ENCODE measurements at places on chromosomes 5 and 9.

DNA sequence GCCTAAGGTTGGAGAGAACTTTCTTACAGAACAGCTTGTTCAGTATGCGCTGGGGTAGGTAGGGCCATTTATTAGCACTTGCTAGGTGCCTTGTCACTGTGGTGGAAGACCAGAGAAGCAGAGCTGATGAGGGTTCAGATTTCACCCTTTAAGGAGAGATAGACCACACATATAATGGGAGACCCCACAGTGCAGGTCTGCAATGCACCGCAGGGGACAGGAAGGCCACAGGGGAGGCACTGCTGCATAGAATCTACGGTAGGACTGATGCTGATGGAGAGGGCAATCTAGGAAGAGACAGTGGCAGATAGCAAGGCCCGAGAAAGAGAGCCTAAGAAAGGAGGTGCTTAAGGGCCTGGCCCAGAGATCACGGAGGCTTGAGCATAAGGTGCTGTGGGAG, 64.2 kb downstream of the PTPDC1 start:
- no peak for DNase-seq

- DNase-seq, result peak; percentile 99
Observed at GRCh38 chr9:115604831-115605483, 487.0 kb upstream of the TNC start.

- DNase-seq, result peak; percentile 41
Observed at GRCh38 chr5:62143268-62144229, 162.5 kb upstream of the KIF2A start.

GRCh38 chr9:98550206-98550820, 158.4 kb downstream of the GABBR2 start:
- peak; percentile 53 for DNase-seq

GRCh38 chr5:84274585-84275468, 109.9 kb downstream of the EDIL3 start:
- DNase-seq, result peak; percentile 47

GRCh38 chr5:151885138-151885908, 39.3 kb downstream of the GLRA1 start:
- DNase-seq, result no peak

GRCh38 chr5:157511651-157512644, 51.9 kb downstream of the NIPAL4 start:
- DNase-seq, result peak; percentile 98

DNA sequence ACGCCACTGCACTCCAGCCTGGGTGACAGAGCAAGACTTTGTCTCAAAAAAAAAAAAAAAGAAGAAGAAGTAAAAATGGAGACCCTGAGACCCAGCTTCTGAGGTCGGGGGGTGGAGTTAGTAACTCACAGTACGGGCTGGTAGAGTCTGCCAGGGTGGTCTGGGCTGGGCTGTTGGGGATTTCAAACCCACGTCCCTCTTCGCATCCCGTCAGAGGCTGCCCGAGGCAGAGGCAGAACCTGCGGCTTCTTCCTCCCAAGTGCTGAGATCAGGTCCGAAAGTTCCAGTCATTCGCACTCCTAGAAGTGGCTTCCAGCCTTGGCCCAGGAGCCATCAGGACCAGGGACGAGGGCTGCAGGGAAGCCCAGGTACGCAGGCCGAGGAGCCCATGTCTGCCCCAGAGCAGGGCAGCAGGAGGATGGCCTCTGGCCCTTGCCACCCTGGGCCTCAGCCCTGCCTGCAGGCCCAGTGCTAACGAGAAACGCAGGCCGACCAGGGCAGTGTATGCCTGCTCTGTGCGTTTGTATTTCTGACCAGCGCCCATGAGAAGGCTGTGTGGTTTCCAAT, 9.9 kb upstream of the SLC2A6 start:
- DNase-seq, result no peak

GRCh38 chr5:132256086-132256782, 1.3 kb upstream of the PDLIM4 start:
- DNase-seq, result no peak

DNA sequence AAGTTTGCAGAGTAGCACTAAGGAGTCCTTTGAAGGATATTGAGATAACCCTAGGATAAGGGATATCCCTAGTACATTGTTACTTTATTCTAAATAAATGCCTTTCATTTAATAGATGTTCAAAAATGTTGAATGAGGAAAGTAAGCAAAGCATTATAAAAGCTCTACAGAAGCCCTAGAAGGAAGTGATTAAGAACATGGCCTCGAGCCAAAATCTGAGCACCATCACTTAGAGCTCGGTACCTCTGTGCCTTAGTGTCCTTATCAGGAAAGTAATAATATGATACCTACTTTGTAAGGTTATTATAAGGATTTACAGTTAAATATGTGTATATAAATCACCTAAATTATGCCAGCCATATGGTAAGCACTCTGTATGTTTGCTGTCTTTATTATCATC, 242.6 kb downstream of the KIAA0825 start:
- DNase-seq, result peak; percentile 12

DNA sequence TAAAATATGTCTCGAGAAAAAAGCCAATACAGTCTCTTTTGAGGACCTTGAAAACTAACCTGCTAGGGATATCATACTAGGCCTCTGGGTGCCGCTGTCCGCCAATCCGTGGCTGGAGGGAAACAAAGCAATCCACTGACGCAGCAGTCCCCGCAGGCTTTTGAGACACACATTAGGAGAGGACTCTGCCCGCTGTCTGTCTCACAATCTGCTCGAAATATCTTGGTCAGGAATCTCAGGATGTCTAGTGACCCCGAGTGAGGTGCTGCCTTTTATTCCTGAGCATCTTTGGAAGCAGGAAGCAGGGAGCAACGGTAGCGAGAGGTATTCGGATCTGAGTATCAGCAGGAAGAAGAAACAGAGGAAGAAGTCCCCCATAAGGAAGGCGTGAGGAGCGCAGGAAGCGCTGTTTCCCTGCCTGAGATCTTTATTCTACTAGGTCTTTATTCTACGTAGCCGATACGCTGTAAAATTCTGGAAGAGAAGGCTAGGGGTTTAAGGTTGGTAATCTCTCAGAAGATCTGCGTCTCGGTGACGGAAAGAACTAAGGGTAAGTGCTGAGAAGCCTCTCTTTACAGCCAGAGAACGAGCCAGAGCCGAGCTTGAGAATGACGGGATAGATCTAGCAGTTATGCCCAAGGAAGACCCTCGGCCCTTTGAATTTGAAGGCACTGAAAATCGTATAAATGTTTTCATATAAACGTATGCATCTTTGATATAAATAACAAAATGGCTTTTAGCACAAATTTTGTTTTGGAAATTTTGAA, 4.0 kb upstream of the PCDHGA1 start:
- peak; percentile 71 for DNase-seq

GRCh38 chr5:125365747-125366146, 619.3 kb upstream of the ZNF608 start:
- DNase-seq, result no peak

DNA sequence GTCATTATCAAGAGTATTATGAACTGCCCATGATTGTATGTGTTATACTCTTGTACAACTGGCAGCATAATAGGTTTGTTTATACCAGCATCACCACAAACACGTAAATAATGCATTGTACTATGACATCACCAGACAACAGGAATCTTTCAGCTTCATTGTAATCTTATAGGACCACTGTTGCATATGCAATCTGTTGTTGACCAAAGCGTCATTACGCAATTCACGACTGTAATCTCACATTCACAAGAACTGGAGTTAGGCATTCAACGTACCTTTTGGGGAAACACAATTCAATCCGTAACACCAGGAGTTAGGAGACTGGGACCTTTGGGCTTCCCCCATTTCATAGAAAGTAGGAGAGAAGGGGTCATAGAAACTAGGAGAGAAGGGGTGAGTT, 20.4 kb upstream of the ARSI start:
- DNase-seq, result peak; percentile 27

DNA sequence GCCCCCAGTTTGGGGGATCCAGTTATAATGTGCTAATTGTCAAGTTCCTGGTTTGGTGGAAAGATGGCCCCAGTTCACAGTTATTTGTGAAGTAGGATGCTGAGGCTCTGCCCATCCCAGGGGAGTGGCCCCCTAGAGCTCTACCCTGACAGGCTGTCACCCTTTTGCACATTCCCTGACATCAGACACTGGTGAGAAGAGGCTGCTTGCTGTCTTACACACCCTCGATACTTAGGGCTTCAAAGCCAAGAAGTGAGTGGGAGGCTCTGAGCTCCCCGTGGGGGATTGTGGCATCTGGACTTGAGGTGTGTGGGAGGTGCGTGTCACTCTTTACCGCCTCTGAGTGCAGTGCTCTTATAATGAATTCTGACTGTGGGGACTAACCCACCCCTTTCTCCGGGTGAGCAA, 168.5 kb downstream of the DOCK2 start:
- DNase-seq, result peak; percentile 88

DNA sequence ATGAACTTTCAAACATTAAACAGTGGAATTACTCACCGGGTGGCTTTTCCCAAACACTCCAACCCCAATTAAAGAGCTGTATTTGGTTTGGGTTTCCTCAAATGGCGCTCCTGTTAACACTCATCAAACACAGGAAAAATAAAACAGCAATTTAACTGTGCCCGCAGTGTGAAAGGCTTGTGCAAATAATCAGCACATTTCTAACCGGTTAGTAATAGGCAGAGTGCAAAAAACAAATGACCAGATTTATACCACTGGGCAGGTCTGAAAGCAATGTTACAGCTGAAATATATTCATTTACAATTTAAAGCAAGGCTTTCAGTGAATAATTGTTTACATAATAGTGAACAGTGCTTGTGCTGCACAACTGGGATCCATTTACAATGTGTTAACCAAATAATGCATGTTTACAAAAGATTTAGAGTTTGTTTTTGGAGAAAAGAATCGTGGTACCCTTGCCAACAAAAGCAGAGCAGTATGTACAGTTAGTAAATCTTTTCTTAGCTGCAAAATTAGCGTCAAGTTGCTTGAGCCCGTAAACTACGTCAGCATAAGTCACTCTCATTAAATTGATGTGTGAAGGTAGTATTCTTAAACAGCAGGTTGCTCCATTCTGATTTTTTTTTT, 662.9 kb upstream of the ZNF608 start:
- DNase-seq, result peak; percentile 50

DNA sequence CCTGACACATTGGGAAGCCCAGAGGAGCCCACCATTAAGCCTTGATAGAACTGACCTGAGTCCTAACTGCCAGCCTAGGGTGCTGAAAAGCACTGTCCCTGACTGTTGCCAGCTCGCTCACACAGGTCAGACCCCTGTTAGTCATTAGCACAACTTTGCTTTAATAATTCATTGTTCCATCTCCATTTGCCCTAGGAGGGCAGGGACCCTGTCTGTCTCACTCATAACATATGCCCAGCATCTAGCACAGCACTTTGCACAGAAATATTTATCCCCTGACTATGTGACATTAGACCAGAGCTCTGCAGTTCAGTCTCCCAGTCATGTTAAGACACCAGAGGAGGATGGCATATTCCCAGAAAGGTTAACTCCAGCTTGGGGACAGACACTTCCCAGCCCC, 61.8 kb upstream of the STXBP1 start:
- DNase-seq, result no peak

- no peak for DNase-seq
Observed at GRCh38 chr5:59139695-59140094, 556.8 kb downstream of the RAB3C start.

GRCh38 chr9:10003047-10003446, 609.8 kb downstream of the PTPRD start:
- no peak for DNase-seq

- peak; percentile 82 for DNase-seq
Observed at GRCh38 chr9:135499326-135500070, 984 bp upstream of the MRPS2 start.

GRCh38 chr9:107158321-107158720, 124.8 kb upstream of the RAD23B start:
- peak; percentile 43 for DNase-seq

GRCh38 chr5:148641735-148642134, 12.6 kb downstream of the HTR4 start:
- DNase-seq, result no peak

GRCh38 chr9:127927201-127927987, 3.2 kb downstream of the PIP5KL1 start:
- DNase-seq, result no peak

DNA sequence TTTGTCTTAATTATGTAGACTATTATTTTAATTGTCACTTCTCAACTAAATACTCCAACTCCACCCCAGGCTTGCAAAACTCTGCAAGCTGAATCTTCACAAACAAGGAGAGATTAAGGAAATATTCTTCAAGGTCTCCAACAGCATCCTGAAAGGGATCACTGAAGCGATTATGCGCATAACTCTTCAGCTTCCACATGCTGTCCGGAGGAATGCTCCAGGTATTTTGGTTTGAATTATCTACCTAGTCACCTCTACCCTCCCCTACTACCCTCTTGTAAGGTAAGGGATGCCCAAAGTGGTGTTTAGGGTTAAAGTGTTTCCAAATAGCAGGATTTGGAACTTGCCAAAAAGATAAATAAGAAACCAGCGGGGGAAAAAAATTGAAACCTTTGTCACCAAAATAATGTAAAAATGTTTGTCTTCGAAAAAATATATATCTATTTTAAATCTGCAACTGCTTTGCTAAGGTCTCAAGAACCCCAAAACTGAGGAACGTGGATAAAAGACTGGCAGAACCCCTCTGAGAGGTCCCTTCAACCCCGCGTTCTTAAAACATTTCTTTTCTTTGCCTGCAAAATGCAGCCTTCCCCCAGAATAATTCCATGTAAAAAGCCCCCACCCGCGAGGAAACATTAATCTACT, 11.6 kb downstream of the PTCH1 start:
- DNase-seq, result no peak

DNA sequence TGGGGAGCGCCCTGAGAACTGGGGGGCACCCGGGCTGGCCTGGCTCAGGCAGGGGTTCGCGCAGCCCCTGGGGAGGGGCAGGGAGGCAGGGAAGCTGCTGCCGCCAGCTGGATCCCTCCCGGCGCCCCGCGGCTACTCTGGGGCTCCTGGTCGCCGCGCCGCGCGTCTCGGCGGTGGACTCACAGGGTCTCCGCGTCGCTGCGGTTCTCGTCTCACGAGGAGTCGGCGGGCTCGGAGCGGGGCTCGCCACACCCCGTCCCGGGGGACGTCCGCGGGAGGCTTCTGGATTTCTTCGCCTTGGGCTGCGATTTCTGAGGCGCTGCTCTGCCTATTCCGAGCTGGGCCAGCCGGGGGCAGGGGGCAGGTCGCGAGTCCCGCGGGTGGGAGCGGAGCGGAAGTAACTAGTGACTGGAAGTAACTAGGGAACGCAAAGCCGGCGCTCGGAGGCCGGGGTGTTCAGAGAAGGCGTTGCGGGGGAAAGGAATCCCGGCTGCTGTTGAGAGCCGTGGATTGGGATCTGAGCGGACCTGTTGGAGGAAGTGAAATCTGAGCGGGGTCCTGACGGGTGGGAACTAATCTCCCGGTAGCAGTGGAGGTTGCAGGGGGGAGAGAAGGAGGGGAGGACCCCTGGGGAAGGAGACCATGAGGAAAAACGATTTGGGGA, 511 bp downstream of the CYSTM1 start:
- peak; percentile 55 for DNase-seq

DNA sequence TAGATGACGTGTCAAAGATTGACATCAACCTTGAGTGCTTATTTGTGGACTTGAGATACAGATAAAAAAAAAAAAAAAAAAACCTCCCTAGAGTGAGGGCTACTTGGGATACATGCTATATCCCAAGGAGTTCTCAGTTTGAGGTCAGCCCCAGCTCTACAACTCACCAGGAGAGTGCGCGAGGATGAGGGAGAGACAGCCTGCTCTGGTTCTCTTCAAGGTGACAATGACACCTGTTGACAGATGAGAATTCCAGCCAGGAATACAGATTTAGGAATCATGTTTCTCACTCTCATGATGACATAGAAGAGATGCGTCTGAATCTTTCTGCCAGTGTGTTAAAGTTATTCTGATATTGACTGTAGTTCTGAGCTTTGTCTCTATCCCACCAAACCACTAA, 24.9 kb upstream of the ARHGAP26 start:
- no peak for DNase-seq

All from fibroblast of mammary gland (primary cell).